ENCODE measurements at places on chromosomes 4 and X.

DNA sequence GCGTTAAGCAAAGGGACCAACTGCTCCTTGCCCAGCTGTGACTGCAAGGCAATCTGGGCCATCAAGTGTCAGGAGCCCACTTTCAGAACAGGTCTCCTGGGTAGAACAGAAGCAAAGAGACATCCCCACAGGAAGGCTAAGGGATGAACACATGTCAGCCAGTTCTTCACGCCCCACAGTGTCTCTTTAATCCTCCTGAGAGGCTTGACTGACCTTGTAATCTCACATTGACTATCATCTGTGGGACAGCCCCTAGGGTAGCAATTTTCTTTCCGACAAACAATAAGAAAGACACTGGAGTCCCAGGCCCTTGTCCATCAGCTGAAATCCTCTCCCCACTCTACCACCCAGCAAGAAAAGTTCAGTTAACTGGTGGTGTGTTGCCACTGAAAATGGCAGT lies 1.0 kb downstream of the CHRDL1 start:
- no peak for DNase-seq

- DNase-seq = no peak
Measured at GRCh38 chrX:120297923-120298322, 13.3 kb downstream of the TMEM255A start.

- no peak for DNase-seq
Measured at GRCh38 chr4:52838729-52839586, 23.2 kb upstream of the RASL11B start.

DNA sequence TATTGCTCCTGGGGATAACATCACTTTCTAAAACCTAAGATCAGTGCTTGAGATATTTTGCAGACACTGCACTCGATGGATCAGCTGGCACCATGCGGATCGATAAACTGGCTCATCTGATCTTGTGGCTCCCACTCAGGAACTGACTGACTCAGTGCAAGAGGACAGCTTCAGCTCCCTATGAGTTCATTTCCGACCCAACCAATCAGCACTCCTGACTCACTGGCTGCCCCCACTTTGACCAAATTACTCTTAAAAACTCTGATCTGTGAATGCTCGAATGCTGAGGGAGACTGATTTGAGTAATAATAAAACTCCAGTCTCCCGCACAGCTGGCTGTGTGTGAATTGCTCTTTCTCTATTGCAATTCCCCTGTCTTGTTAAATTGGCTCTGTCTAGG lies 110.1 kb downstream of the ANAPC4 start:
- no peak for DNase-seq

DNA sequence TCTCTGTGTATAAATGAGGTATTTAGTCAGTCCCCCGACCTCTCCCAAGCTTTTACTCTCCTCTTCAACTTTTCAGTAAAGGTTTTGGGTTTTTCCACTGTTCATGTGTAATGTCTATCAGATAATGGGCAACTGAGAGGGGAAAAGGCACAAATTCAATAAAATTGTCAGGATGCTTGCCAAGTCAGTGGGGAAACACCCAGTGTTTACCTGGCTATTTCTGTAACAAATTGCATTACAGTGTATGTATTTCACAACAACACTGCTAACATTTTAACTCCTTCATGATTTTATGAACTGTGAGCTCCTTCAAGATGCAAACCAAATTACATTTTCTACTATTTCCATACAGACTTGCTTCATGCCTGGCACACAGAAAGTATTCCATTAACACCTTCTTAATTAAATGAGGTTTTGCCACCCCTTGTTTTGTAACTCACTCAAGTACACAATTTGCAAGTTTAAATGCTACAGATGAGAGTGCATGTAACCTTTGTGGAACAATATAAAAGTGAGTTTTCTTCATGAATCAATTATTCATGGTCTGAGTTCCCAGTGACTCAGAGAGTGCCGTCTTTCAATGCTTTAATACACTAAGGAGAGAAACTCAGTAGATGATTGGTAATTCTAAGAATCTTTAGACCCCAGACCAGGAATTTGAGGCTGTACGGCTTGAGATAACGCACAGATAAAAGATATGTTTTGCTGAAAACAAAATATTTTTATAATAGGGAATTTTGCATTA lies 149.8 kb upstream of the TLL1 start:
- no peak for DNase-seq

- DNase-seq = no peak
Measured at GRCh38 chr4:15551740-15552446, 82.2 kb downstream of the CC2D2A start.
